Stimulated activated CD8-positive, alpha-beta memory T cell treated with anti-CD3 and anti-CD28 coated beads, Interleukin-7, amount 100 ng/mL, for 4 hours (primary cell): ENCODE measurements at places on chromosomes 11 and 22.
A peak's percentile ranks its signal among the peaks of the same experiment; 100 is the strongest.

DNA sequence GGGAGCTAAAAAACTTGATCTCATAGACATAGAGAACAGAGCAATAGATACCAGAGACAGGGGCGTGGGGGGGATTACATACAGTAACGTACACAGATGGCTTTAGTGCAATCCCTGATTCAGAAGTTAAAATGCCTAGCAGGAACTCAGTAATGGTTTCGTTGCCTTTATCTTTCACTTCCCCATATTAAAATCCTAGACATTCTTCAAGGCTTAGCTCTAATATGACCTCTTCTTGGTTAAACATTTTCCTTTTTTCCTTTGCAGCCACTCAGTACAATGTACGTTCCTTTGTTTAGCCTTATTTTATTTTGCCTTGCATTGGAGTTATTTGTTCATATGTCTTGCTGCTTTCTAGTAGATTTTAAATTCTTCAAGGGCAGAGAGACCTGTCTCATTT is 104.9 kb downstream of the C11orf87 start:
- DNase-seq = no peak

- DNase-seq = no peak
Measured at GRCh38 chr22:20022231-20022977, 1.5 kb downstream of the TANGO2 start.

DNA sequence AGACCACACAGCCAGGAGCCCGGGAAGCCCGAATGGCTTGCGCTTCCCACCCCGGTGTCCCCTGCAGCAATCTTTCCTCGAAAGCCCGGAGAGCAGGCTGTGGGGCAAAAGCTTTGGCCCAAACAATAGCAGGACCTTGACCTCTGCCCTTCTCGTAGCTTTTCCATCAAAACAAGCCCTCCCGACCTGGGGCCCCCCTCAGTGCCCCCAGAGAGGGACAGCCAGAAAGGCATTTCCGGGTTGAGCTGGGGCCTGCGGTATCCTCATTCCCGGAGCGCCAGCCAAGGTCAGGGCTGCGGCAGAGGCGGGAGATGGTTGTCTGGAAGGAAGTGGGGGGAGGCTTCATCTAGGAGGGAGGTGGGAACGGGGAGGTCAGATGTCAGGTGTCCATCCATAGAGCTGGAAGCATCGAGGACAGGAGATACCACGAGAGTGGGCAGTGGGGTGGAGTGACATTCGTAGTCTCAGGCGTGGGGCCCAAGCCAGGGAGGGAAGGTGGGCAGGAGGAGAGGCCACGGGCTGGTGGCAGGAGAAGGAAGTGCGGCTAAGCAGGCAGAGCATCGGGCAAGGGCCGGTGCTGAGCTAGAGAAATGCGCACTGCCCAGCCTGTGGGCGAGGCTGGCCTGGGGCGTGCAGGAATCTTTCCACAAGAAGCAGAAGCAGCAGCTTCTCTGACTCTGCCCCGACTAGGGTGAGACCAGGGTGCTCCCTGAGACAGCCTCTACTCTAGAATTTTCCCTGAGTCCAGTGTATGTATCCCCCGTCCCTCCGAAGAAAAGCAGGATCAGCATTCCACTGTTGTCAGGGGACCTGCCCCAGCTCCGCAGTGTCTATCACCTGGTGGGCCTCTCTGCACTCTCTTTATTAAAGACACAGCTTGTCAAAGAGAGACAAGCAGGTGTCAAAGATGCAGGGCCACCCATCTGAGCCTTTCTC is 14.3 kb downstream of the PDGFB start:
- DNase-seq = no peak

GRCh38 chr22:38083931-38084631 is at the start of gene SLC16A8:
SLC16A8 (minus strand) TSS chr22:38084184; CDS start chr22:38082873, 1,311 bp downstream.
- no peak for DNase-seq

DNA sequence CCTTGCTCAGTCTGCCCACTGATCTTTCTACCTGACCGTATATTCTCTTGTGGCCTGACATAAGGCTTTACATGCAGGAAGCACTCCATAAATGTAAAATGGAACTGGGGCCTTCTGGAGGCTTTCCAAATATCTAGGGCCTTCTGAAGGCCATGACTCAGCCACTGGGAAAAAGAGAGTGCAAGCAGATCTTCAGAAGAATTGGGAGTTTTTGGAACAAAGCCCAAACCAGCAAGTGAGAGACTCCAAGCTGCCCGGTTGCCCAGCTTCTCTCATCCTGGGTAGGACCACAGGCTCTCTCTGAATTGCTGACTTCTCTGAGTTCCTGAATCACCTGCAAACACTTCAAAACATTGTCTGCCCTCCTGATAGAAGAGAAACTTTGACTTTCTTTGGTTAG is 107.9 kb upstream of the BMAL1 start:
- no peak for DNase-seq

DNA sequence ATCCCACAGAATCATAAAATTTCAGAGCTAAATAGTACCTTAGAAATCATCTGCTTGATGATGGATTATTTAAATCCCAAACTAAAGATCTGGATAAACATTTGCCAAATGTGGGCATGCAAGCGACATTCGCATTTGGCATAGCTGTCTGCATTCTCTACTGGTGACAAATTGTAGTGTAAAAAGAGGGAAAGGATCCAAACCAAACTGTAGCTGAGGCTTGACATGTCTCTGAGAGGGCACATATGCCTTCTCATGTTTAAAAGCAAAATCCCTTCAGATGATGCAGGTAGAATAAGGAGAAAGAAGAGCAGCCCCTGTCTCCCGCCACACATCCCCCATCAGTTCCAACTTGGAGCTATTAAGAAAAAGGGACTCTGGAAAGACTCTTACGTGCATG is 257.5 kb upstream of the MTNR1B start:
- no peak for DNase-seq

DNA sequence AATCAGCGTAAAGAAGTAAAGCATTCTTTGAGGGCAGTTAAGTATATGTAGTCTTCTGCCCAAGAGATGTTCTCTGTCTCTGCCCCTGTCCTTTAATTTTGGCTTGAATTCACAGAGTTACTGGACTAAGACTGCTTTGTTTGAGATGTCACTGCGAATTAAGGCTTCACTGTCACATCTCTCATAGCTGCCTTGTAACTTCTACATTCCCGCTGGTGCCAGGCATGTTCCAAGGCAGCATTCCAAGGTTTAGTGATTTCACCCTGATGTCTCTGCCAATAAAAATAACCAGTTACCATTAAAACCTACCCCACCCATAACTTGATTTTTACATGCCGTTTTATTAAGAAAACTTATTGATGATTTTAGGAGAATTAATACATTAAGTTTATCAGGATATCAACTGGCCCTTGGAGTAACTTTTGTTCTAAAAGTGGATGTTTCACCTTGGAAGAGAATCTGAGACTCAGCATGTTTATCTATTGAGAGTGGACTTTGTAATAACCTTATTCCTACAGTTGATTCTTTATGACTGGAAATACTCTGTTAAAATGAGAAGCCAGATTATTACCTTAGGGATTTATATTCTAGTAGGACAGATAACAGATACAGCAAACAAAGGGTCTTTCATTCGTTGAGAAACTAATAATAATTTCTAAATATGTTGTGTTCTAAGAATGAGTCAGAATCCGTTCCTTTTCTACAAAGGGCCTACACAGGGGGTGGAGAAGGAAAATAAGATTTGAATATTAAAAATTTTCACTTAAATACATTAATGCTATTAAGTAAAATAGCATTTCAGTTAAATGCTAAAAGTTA is 110.2 kb downstream of the UVRAG start:
- DNase-seq = no peak

- DNase-seq = no peak
Measured at GRCh38 chr11:20873054-20873453, 203.7 kb downstream of the NELL1 start.

GRCh38 chr11:65414776-65415498 is 7.7 kb upstream of the NEAT1 start:
- no peak for DNase-seq

GRCh38 chr11:124761301-124762104 is 587 bp downstream of the ESAM start:
- no peak for DNase-seq

- DNase-seq = no peak
Measured at GRCh38 chr22:29203488-29204454, 1.9 kb upstream of the EMID1 start.

GRCh38 chr11:76327202-76327601 is 53.7 kb downstream of the THAP12 start:
- no peak for DNase-seq

DNA sequence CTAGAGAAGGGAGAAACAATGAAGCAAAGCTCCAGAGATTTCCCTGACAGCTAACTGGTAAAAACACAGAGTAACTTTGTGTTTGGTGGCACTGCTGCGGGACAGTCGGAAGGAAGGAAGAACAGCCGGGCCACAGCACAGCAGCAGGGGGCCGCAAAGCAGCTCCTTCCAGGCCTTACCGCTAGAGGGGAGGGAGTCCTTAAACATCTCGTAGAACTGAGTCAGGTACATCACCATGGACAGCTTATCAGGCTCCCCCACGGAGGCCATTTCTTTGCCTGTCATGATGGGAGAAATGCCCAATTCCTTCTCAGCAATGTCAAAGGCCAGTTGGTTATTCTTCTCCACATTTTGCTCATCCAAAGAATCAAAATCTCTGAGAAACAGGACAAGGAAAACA is 114.6 kb upstream of the BID start:
- DNase-seq = no peak

DNA sequence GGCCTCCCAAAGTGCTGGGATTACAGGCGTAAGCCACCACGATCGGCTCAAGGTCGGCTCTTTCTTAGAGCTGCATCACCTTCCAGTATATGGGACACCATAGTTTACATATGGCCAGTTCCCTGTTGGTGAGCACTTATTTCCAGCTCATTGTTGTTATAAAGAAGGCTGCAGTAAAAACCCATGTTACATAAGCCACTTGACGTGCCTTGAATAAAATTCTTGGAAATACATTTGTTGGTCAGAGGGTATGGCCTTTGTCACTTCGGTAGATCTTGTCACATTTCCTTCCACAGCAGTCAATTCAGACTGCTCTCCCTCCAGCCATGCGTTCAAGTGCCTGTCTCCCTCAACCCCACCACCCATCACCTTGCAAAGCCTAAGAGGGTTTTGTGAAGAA is 92.9 kb downstream of the PRR5L start:
- DNase-seq = no peak

DNA sequence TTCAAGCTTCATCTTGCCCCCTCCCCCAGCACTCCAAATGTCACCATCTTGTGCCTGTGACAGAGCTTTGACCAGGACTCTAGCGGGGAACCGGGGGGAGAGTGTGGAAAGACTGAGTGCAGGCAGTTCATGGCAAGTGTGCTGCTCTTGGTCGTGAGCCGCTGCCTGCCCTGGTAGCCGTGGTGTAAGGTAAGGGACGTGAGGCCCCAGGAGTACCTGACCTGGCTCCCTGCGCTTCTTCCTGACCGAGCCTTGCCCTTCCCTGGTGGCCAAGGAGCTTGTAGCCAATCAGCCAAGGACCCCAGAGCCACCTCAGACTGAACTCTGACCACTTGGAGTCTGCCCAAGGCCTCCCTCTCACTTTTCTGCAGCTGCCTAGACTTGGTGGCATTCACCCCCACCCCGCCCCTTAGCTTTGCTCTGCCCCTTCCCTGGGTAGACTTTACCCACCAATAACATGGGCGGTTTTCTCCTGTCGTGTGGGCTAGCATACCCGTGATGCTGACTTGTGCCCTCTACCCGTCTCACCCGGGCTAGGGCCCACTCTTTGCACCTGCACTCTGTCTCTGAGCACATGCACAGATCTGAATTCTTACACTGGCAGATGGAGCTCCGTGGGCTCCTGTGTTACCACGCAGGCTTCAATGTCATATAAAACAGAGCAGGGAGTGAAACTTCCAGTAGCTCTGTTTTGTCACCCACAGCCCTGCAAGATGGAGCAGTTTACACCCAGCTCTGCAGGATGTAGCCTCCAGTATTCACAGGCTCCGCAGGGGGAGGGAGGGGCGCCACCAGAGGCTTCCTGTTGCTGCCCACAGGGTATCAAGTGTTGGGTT is 1.5 kb downstream of the DGKZ start:
- DNase-seq = peak; percentile 60

DNA sequence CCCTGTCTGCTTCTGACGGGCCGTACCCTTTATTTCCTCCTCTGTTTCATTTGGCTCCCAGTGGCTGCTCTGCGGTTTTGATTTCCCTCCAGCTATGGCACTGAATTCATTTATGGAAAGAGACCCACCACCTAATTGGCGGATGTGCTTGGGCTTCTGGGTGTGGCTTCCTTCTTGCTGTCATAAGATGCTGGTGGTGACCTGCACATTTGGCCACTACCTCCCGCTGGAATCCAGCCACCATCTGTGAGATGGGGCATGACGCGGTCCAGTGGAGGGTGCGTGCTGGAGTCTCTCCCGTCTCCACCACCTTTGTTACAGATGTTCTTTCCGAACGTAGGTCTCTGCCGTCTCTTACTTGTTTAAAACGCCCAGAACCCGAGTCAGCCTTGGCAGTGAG is 47.7 kb upstream of the FADD start:
- no peak for DNase-seq

DNA sequence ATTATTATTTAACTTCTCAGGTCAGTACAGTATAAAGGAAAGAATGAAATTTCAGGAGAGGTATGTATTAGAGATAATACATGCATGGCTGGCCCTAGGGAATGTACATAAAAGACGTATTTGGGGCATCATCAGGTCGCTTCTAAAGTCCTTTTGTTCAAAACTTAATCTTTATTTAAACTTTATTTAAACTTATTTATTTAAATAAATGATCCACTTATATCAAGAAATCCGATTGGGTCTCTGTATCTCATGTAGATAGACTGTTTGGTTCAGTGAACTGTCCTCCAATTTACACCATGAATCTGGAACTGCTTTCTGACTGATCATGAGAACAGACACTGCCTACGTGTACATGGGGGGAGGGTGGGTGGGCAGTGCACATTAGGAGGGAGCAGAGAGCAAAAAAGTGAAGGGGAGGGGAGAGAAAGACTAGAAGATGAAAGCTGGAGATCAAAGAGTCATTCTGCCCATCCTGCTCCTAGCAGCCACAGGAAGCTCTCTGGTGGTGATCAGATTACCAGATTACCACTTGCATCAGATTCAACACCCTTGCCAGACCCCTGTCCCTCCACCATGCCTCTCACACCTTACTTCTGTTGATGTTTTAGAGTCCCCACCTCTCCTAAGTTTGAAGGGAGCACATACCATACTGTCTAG is 92.1 kb upstream of the MTMR2 start:
- DNase-seq = no peak

- no peak for DNase-seq
Measured at GRCh38 chr11:27475622-27476021, 3.0 kb upstream of the LGR4 start.

DNA sequence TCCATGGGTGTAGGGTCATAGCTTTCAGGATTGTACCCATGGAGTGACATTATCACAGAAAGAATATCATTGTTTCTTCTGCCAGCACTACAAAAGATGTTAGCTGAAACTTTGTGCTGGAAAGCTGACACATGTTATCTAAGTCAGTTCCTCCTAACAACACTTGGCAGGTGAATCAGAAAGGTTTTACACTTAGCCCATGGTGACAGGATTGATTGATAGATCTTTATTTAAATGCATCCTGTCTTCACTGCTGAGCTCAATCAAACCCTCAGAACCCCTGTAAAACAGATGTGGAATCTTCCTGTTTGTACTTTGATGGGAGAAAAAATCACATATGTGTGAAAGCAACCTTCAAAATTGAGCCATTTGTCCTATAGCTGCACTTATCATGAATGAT is 811.5 kb upstream of the ANO3 start:
- DNase-seq = no peak
